Choroid plexus epithelial cell (primary cell): ENCODE measurements at places on chromosomes 5 and 9.

- DNase-seq = peak; percentile 97
Measured at GRCh38 chr5:154371687-154372086, 74.1 kb upstream of the SAP30L start.

DNA sequence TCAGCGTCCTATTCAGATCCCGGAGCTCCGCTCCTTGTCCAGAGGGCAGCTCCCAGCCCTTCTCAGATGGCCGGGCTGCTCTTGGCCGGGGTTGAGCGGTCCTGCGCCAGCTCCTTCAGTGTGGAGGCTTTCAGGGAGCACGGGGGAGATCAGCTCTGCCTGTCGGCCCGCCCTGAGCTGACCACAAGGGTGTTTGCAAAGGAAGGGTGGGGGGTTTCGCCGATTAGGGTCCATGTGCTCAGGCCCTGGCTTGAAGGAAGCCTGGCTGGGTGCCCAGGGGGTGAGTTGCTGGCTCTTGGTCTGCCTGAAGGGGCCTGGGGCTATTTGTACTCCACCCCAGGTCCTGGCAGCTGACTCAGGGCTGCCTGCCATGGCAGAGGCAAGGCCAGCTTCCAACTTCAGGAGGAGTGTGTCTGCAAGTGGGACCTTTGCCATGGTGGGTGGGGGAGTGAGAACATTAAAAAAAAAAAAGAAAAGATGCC, 250.1 kb upstream of the KLF4 start:
- no peak for DNase-seq

- no peak for DNase-seq
Measured at GRCh38 chr9:73129941-73130685, 21.6 kb upstream of the ANXA1 start.

- peak; percentile 33 for DNase-seq
Measured at GRCh38 chr5:132714456-132715307, 22.7 kb downstream of the KIF3A start.

DNA sequence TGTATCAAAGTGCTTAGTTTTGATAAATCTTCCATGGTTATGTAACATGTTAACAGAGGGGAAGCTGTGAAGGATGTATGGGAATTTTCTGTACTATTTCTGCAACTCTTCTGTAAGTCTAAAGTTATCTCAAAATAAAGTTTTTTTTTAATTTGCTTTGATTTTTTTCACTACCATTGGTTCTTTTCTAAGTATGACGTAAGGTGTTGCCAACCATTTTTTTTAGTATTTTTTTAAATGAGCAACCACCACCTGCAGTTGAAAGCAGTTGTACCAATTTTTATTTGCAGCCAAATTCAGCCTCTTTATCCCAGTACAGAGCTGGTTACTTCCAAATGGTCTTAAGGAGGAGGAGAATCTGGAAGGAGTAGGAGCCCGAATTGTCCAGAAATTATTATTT, 192.2 kb downstream of the CHSY3 start:
- no peak for DNase-seq

DNA sequence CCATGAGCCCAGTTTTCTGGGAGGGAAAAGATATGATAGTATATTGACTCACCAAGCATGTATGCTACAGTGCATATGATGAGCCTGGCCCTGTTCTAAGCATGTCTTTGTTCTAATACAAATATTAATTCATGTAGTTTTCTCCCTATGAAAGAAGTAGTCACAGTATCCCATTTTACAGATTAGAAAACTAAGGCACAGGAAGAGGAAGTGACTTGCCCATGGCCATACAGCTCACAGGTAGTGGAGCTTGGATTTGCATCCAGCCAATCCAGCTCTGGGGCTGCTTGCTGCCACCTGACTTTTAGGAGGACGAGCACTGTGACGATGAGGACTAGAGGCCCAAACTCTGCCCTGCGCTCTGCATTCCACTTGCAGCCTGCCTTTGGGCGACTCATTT, 76.4 kb downstream of the AK8 start:
- DNase-seq = no peak

GRCh38 chr9:116959809-116960208, 272.7 kb downstream of the TRIM32 start:
- no peak for DNase-seq

- no peak for DNase-seq
Measured at GRCh38 chr9:134887219-134887618, 6.6 kb downstream of the FCN2 start.

DNA sequence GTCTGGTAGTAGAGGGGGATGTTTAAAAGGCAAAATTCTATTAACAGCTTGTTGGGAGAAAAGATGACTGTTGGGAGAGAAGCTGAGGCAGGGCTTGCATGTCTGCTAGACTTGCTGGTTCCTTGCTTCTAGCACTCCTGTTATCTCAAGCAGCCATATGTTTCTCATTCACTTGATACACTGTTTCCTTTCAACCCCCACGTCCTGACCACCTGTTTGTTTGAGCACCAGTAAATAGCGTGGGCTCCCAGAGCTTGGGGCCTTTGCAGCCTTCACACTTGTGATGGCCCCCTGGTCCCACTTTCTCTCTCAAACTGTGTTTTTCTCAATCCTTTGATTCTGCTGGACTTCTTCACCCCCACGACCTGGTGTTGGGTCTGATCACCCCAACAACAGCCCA, 111.7 kb upstream of the TMEM161B start:
- no peak for DNase-seq

- DNase-seq = no peak
Measured at GRCh38 chr5:158538506-158539074, 561.1 kb downstream of the EBF1 start.

DNA sequence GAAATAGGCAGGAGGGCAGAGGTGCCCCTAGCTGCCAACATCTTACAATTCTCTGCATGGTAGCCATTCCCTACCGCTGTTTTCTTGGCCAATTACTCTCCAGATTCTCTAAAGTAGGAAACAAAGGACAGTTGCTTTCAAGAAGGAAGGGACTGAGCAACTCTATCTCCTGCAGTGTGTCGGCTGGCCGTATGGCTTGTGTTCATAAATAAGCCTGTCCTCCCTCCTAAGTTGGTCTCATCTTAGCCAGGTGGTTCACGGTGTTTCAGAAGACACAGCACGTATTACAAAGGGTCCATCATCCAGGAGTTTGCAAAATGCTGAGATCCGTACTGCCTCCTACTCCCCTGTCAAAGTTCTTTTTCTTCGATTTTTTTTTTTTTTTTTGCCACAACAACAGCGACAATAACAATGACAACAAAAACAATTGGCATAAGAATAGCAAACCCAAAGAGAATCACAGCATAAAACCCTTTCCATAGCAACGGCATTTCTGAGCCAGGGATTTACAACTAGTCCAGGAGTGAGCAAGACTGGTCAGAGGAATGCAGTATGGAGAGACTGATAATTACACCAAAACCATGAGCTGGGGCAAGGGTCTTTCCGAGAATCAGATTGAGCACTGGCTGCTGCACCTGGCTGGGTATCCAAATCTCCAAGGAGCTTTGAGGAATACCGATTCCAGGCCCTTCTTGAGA, 212.8 kb downstream of the SLIT3 start:
- DNase-seq = no peak

DNA sequence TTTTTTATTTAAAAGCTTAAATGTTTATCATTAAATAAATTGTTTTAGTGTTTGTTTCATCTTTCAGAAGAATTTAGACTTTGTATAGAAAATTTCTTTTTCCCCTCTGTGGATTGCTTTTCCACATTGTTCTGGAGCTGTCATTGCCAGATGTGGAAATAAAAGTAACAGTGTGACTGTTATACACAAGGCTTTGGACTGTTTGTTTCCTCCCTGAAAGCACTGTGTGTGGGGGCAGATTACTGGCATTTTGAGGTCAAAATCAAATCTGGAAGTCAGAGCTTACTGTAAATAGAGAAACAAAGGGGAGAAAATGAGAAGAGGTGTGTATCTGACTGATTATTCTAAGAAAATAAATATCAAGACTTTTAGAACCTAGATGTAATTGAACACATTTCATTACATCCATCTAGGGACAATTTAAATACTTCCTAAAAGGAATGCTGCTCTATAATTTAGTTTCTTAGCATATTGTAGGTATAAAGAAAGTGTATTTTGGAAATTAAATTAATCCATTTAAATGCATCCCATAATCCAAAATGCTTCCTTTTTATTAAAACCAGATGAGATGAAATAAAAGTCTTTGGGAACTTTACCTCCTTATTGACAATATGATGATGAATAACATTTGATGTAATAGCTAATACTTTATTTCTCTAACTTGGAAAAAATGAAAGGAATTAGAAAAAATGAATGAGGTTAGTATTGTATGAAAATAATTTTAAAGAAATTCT, 51.9 kb downstream of the ERCC6L2 start:
- peak; percentile 4 for DNase-seq

DNA sequence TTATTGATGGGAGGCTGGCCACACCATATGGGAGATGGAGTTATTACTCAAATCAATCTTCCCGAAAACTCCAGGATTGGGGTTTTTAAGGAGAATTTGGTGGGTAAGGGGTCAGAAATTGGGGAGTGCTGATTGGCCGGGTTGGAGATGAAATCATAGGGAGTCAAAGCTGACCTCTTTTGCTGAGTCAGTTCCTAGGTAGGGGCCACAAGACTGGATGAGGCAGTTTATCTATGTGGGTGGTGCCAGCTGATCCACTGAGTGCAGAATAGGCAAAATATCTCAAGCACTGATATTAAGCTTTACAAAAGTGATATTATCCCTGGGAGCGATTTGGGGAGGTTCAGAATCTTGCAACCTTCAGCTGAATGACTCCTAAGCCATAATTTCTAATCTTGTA, 75.7 kb upstream of the CLINT1 start:
- DNase-seq = no peak

DNA sequence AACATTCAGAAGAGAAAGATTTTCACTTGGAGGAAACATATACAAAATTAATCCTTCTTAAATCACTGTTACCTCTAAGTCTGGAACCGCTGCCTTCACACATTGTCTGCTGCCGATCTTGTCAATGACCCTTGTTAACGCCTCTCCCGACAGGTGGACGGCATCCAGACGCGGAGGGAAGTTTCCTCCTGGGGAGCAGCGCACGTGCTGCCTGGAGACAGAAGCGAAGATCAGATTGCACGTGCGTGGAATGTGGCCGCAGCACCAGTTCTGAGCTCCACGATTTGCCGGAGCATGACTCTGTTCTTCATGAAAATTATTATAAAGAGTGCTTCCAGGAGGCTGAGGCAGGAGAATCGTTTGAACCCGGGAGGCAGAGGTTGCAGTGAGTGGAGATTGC, 183.6 kb upstream of the IRX4 start:
- no peak for DNase-seq

DNA sequence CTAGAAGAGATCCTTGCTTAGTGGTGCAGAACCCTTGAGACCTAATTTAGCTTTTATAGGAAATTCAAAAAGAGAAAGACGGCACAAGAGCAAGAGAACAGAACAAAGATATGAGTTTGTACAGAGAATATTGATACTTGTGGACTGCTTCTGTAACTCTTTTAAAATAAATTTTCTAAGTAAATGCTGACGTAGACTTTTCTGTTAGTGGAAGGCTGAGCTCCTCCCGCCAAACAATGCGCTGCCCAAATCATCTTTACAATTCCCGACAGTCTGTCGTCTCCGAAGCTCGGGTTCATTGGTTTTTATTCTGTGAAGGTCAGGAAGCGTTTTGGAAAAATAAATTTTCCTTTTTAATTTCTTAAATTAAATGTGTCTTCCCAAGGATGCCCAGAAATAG, 22.3 kb downstream of the RORB start:
- DNase-seq = no peak

GRCh38 chr5:35304291-35304690, 74.0 kb upstream of the PRLR start:
- no peak for DNase-seq

- peak; percentile 81 for DNase-seq
Measured at GRCh38 chr5:132364319-132364718, 5.2 kb upstream of the SLC22A5 start.

GRCh38 chr9:99489060-99489413, 267.0 kb downstream of the SEC61B start:
- peak; percentile 78 for DNase-seq

- DNase-seq = no peak
Measured at GRCh38 chr5:176519810-176520720, 17.1 kb downstream of the RNF44 start.

GRCh38 chr5:154203798-154204578, 13.5 kb downstream of the GALNT10 start:
- DNase-seq = no peak

DNA sequence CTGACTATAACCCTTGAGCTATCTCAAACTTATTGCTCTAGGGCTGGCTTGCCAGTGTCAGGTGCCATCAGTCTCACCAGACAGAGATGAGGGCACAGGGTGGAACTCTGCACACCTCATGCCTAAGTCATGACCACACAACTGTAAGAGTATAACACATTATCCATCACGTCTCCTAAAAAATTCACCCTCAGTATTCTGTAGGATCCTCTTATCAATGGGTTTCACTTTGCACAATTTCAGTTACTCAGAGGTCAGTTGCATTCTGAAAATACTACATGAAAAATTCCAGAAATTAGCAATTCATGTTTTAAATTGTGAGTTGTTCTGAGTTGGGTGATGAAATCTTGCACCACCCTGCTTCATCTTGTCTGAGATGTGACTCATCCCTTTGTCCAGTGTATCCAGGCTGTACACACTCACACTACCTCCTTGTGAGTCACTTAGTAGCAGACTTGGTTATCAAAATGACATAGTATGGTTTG, 690.9 kb upstream of the CDH18 start:
- DNase-seq = peak; percentile 95

GRCh38 chr5:168117469-168117868, 174.0 kb upstream of the WWC1 start:
- DNase-seq = no peak

GRCh38 chr5:176497852-176498251, 39.4 kb downstream of the RNF44 start:
- DNase-seq = peak; percentile 15

GRCh38 chr5:127320032-127320965, 29.7 kb downstream of the MEGF10 start:
- DNase-seq = peak; percentile 26

- no peak for DNase-seq
Measured at GRCh38 chr9:135888766-135889394, 18.5 kb downstream of the CAMSAP1 start.

DNA sequence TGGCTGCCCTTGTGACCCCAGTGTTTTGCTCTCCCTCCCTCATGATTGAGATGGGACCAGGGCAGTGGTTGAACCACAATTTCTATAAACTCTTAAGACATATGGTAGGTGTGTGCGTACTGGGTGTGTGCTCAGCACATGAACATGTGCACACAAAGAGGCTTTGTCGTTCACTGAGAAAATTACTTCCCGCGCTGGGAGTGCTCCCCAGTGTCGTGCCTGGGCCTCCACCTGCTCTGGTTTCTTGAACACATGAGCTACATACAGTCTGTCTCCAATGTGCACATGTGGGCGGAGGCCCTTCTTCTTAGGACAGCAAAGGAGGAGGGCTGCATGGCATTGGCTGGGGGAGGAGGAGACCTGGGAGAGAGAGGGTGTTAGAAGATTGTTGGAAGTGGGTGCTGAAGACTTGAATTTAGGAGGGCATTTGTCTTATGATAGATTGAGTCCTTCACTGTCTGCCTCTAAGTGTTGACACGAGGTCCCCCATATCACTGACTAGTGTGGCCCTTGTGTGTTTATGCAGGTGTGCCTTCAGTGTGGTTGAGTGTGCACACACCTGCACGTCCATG, 170.0 kb downstream of the CACNA1B start:
- no peak for DNase-seq
